ENCODE measurements at places on chromosomes 6 and 20.

DNA sequence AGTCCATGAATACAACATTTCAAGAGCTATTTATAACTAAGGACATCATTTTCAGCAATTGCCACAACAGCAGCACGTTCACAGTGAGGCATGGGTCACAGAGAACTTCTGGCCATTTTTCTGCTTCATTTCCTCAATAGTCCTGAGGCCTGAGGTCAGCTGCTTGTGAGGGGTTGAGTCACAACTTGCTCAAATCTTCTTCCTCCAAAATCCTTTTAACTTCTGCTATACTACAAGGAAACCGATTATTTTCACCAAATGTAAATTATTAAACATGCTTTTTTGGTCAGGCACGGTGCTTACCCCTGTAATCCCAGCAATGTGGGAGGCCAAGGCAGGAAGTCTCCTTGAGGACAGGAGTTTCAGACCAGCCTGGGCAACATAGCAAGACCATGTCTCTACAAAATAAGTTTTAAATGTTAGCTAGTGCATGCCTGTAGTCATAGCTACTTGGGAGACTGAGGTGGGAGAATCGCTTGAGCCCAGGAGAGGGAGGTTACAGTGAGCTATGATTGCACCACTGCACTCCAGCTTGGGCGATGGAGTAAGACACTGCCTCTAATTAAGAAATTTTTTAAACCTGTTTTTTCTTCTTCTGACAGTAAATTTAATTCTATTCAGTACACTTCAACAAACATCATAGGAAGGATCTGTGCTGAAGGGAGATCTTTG is 11.1 kb upstream of the SLC16A10 start:
- DNase-seq: no peak

DNA sequence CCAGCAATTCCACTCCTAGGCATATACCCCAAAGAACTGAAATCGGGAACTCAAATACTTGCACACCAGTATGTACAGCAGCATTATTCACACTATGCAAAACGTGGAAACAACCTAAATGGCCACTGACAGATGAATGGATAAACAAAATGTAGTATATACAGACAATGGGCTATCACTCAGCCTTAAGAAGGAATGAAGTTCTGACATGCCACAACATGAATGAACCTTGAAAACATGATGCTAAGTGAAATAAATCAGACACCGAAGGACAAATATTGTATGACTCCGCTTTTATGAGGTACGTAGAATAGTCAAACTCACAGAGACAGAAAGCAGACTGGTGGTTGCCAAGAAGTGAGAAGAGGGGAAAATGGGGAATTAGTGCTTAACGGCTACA is 59.1 kb upstream of the CCN6 start:
- DNase-seq: no peak

GRCh38 chr6:115363379-115363778 is 697.3 kb downstream of the FRK start:
- no peak for DNase-seq

- no peak for DNase-seq
Observed at GRCh38 chr20:44479643-44480042, 4.0 kb downstream of the TTPAL start.

DNA sequence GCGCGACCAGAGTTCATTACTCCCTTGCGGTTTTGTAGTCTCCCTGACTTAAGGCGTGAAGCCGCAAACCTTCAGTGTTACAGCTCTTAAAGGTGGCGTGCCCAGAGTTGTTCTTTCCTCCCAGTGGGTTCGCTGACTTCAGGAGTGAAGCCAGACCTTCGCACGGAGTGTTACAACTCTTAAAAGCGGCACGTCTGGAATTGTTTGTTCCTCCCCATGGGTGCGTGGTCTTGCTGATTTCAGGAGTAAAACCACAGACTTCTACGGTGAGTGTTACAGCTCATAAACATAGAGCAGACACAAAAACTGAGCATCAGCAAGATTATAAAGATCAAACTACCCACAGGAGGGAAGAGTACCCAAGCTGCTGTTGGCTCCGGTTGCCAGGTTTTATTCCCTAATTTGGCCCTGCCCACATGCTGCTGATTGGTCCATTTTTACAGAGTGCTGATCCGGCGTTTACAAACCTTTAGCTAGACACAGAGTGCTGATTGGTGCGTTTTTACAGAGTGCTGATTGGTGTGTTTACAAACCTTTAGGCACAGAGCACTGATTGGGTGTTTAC is 10.4 kb downstream of the TMEM14C start:
- no peak for DNase-seq

DNA sequence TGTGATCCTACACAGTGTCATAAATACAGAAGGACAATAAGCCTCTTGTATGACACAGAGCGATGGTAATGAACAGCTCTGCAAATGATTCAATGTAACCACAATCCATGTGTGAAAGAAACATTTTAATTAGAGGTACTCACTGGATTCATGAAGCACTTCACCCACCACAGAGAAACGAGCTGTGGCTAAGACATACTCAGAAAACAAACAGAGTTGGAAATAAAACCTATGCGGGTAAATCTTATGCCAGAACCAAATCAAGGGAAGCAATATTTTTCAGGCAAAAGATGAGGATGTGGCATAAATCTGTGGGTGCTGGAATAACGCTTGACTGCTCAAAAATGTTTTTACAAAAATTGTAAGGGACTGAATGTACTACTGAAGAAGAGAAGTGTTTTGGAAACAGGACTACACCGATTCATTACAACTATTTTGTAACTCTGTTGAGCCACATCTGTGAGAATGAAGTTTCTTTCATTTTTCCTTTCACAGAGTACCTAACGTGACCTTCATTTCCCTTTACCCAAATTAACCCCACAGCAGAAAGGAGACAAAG is 112.1 kb downstream of the WDR27 start:
- no peak for DNase-seq

All from BJ (cell line).